RWPE2 (cell line): ENCODE measurements at places on chromosomes 12 and 14.

GRCh38 chr12:40262657-40263056 is 37.9 kb downstream of the LRRK2 start:
- no peak for DNase-seq

DNA sequence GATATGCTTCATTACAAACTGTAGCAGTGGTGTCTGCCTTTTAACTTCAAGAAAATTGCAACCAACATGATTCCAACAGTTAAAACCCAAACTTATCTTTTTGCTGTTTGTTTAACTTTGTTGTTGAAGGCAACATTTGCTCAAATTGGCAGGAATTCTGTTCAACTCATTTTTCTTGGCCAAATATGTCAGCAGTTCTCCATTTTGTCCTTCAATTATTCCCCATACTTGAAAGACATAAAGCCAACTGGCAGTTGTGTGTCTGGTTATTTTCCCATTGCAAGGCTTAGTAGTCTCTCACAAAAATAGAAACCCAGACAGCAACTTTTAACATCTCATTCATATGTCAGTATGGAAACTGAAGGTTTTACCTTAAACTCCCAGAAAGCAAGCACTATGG is 146.3 kb downstream of the LRIG3 start:
- DNase-seq, result no peak

DNA sequence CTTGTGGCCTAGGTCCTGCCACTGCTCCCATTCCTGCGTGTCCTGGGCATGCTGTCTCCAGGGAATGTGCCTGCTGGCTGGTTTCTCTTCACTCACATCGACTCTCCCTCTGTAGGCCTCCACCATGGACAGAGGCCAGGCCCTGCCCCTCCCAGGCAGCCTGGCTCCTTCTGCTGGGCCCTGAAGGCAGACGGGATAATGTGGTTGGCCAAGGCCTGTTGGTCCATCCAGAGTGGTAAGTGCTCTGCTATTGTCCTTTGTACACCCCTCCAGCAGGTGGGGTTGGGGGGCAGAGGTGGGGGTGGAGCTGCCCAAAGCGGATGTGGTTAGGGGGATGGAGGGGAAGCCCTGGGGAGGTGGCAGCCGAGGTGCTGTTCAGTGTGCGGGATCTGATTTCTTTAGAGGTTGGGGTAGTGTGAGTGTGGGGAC is 9.5 kb upstream of the NR4A1 start:
- no peak for DNase-seq

GRCh38 chr14:81559385-81559784 is 25.7 kb upstream of the SEL1L start:
- no peak for DNase-seq
